Neuronal stem cell (in vitro differentiated cells): ENCODE measurements at places on chromosomes 2 and 18.

DNA sequence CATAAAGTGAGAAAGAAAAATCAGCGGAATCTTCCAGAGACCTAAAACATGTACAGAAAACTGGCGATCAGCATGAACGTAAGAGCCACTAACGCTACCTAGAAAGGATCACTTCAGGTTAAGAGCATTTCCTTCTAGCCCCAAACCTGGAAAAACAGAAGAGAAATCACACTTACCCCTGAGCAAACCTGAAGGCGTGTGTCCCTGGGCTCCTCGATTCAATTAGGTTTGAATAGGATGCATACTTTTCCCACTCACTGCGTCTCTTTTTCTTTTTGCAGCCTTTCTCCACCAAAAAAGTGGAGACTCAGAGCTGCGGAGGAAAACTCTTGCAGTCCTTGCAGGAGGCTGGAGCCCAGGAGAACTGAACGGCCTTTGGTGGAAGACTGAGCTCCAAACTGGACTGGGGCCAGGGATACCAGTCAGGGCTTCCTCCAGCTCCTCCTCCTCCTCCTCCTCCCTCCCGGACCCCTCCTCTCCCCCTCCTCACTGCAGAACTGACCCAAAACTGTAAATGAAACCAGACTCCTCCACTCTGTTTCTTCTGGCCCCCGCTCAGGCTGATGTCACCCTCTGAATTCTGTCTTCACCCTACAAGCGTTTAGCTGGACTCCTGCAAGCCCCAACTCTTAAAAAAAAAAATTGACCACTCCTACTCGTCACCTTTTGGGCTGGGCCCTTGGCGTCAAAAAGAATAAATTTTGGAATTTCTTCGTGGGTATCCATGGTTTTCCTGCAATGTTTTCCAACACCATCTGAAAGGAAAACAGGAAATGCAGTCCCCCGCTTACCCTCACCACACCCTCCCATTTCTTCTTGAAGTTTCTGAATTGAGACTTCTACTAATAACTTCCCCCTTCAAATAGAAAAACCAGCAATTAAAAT, at the start of gene COL6A3:
Gene COL6A3, minus strand, starts transcription at position 388 of the 885 bp plus-strand sequence. CDS start 17,347 bp downstream, outside the sequence.
- H3K27me3 ChIP-seq, result peaks cover 29% of the 10 kb centered on the region
- H3K27ac ChIP-seq, result no peak within 1 kb of the TSS
- no peak for DNase-seq

DNA sequence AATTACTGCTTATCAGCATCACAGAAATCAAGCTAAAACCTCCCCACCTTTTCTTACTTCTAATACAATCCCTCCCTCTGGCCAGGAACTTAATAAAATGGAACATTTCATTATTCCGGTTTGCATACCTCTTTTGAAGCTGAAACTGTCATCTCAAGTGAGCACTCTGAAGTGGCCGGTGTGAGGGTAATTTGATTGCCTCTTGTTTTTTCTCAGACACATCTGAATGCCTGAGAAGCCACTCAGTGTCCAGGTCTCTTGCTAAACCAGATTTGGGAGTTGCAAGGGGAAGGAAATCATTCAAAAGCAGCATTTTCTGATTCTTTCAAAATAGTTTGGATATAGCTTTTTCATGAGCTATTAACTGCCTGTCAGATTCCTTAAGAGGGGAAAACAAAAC, 190.3 kb downstream of the C1D start:
- H3K36me3 ChIP-seq, result no peaks in the 10 kb centered on the region
- no peak overlapping the region for H3K27ac ChIP-seq
- H3K4me3 ChIP-seq, result no peak overlapping the region
- no peaks in the 10 kb centered on the region for H3K4me1 ChIP-seq
- no peaks in the 10 kb centered on the region for H3K27me3 ChIP-seq
- DNase-seq, result no peak

DNA sequence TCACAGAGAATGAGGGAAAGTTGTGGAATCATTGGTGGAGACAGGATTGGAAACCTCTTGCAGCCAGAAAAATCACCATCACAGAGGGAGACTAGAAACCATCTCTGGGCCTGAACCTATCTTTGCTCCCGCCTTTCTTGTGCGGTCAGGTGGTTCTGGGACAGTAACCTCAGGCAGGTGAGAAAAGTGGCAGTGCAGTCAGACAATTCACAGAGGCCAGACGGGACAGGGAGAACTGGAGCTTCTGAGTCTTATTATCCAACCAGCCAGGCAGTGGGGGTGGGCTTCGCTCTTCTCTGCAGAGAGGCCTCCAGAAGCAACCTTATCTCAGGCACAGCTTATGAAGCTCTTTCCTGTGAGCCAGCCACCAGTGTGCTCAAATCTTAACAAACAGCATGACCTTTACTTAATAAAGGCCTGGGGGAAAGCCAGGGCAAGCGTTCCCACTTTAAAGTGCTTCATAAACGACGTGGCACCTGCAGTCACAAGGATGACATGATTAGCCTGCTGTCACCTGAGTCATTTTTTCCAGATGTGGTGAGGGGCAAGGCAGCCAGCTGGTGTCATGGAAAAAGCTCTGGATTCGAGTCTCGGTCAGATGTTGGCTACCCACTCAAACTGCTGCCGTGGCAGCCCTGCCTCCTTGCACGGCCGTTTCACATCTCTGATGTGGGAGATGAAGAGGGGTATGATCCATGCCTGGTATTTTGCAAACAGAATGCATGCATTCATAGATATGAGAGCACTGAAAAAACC, 109.7 kb downstream of the B3GNT2 start:
- no peak for DNase-seq
- H3K4me1 ChIP-seq, result peaks cover 23% of the 10 kb centered on the region
- H3K27me3 ChIP-seq, result no peaks in the 10 kb centered on the region
- H3K27ac ChIP-seq, result no peak overlapping the region

- no peak for DNase-seq
- H3K4me1 ChIP-seq, result peaks cover 13% of the 10 kb centered on the region
- no peak overlapping the region for H3K4me3 ChIP-seq
- no peak overlapping the region for H3K27ac ChIP-seq
- H3K27me3 ChIP-seq, result no peaks in the 10 kb centered on the region
Observed at GRCh38 chr18:9918016-9918680, 4.3 kb downstream of the VAPA start.

GRCh38 chr2:189791338-189792042, 7.2 kb downstream of the PMS1 start:
- H3K36me3 ChIP-seq, result peaks cover 7% of the 10 kb centered on the region
- H3K4me1 ChIP-seq, result no peaks in the 10 kb centered on the region
- no peaks in the 10 kb centered on the region for H3K27me3 ChIP-seq
- no peak for DNase-seq
- no peak overlapping the region for H3K4me3 ChIP-seq

- no peaks in the 10 kb centered on the region for H3K36me3 ChIP-seq
- no peak overlapping the region for H3K27ac ChIP-seq
- no peak overlapping the region for H3K4me3 ChIP-seq
- peaks cover 4% of the 10 kb centered on the region for H3K4me1 ChIP-seq
- no peak for DNase-seq
Observed at GRCh38 chr2:71578767-71579342, 125.5 kb downstream of the DYSF start.

- H3K4me1 ChIP-seq, result peaks cover 4% of the 10 kb centered on the region
- no peaks in the 10 kb centered on the region for H3K27me3 ChIP-seq
- no peak for DNase-seq
- H3K4me3 ChIP-seq, result no peak overlapping the region
Observed at GRCh38 chr2:47594656-47595055, 188.3 kb upstream of the MSH6 start.

- H3K27ac ChIP-seq, result no peak overlapping the region
- H3K4me1 ChIP-seq, result no peaks in the 10 kb centered on the region
- no peaks in the 10 kb centered on the region for H3K27me3 ChIP-seq
- H3K4me3 ChIP-seq, result no peak overlapping the region
Observed at GRCh38 chr2:100935372-100935752, 66.7 kb upstream of the RPL31 start.

DNA sequence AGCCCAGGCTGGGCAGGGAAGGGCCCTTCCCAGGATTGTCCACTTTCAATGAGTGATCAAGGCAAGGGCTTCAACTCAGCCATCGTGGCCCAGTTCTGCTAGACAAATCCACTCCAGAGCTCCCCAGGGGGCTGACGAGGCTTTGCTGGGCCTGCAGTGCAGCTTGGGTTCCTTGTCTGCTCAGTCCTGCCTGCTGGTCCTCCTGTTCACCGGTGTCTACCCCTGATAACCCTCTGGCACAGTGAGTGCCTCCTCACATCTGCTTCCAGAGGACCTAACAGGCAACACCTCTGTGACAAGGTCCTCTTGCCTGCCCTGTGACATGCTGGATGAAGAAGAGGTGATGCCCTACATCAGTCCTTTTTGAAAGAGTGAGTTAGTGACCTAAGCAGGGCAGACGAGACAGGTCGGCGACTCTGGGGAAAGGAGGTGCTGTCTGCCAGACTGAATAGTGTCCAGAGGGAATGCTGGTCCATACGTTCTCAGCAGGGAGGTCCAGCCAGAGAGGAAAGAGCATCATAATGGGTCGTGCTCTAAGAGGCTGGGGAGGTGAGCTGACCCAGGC, 20.9 kb upstream of the KCNF1 start:
- peaks cover 11% of the 10 kb centered on the region for H3K4me1 ChIP-seq
- no peaks in the 10 kb centered on the region for H3K27me3 ChIP-seq
- no peak overlapping the region for H3K4me3 ChIP-seq
- no peak for DNase-seq

DNA sequence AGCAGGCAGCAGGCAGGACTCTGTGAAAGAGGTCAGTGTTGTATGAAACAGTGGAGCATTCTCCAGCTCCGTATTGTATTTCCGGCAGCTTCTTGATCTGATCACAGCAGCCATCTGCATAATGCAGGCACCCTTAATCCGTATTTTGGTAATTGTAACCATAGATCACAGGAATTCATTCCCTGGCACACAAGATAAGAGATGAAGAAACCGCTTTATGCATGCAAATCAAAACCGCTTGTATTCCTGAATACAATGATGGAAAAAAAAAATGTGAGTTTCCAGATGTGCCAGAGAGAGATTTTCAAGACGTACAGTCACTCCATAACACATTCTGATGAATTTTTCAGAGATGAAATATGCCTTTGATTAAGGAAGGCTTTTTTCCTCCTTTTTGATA, 221.3 kb downstream of the ACKR3 start:
- no peak overlapping the region for H3K4me3 ChIP-seq
- H3K4me1 ChIP-seq, result no peaks in the 10 kb centered on the region
- no peak overlapping the region for H3K27ac ChIP-seq
- DNase-seq, result no peak
- no peaks in the 10 kb centered on the region for H3K27me3 ChIP-seq

- H3K4me3 ChIP-seq, result no peak overlapping the region
- H3K27me3 ChIP-seq, result no peaks in the 10 kb centered on the region
- H3K36me3 ChIP-seq, result no peaks in the 10 kb centered on the region
Observed at GRCh38 chr2:203603456-203604389, 68.6 kb upstream of the RAPH1 start.

GRCh38 chr2:110874453-110875383, 142.3 kb downstream of the ACOXL start:
- H3K4me1 ChIP-seq, result peaks cover 22% of the 10 kb centered on the region
- H3K4me3 ChIP-seq, result no peak overlapping the region
- no peak overlapping the region for H3K27ac ChIP-seq

GRCh38 chr2:236947896-236948295, 137.8 kb upstream of the COPS8 start:
- H3K4me3 ChIP-seq, result no peak overlapping the region
- peaks cover 2% of the 10 kb centered on the region for H3K4me1 ChIP-seq
- no peaks in the 10 kb centered on the region for H3K36me3 ChIP-seq
- H3K27ac ChIP-seq, result no peak overlapping the region

DNA sequence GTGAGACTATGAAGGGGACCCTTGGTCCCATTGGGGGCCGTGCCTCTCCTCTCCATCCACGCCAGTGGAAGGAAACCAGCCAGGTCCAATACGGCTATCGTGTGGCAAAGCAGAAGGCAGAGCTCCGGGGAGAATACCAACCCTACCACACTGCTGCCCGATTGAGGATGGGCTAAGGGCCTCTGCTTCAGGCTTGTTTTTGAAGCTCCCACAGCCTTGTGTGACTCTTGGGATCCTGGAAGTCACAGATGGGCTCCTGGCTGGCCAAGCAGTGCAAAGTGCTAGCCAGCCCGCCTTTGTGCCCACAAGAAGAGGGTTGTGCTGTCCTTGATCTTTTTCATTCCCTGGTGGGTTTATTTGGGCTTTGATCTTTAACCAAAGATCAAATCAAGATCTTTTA, 70.6 kb upstream of the ID2 start:
- no peaks in the 10 kb centered on the region for H3K36me3 ChIP-seq
- H3K4me3 ChIP-seq, result no peak overlapping the region
- no peaks in the 10 kb centered on the region for H3K27me3 ChIP-seq
- H3K4me1 ChIP-seq, result no peaks in the 10 kb centered on the region
- H3K27ac ChIP-seq, result no peak overlapping the region

DNA sequence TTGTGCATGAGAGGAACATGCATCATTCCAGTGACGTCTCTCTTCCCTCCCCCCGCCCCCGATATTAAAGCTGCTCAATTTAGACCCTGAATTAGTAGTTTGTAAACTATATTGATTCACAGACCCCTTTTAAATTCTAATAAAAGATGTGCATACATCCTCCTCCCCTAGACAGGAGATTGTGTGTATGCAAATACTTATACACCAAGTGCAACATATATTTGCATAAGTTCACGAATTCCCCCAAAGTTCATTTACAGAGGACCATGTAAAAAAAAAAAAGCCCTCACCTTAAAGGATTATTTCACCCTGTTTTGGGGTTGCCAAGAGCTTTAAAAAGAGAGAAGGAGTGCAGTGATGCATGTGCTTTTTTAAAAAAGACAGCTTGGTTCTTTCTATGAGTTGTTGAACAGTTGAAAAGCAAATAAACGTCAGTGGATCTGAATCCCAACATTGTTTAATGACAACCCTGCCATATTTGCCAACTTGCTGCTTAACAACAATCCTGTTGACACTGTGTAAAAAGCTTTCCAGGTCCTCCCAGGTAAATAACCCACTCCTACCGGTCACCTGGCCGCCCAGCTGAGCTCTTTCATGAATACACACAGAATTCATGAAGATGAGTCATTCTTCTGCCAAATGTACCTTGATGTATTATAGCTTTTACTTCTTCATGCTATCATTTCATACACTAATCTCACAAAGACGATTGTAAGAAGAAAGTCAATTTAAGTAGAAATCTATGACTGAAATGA, 211.5 kb downstream of the IKZF2 start:
- H3K27ac ChIP-seq, result no peak overlapping the region
- H3K4me3 ChIP-seq, result no peak overlapping the region
- H3K4me1 ChIP-seq, result peaks cover 14% of the 10 kb centered on the region

- H3K36me3 ChIP-seq, result no peaks in the 10 kb centered on the region
- H3K27me3 ChIP-seq, result no peaks in the 10 kb centered on the region
- no peaks in the 10 kb centered on the region for H3K4me1 ChIP-seq
- H3K4me3 ChIP-seq, result no peak overlapping the region
- DNase-seq, result no peak
- no peak overlapping the region for H3K27ac ChIP-seq
Observed at GRCh38 chr18:54112356-54112755, 112.1 kb downstream of the MBD2 start.
